Spinal cord (tissue), 10 donors: ENCODE measurements at places on chromosomes 7 and 10.
A peak's percentile ranks its signal among the peaks of the same experiment; 100 is the strongest.

DNA sequence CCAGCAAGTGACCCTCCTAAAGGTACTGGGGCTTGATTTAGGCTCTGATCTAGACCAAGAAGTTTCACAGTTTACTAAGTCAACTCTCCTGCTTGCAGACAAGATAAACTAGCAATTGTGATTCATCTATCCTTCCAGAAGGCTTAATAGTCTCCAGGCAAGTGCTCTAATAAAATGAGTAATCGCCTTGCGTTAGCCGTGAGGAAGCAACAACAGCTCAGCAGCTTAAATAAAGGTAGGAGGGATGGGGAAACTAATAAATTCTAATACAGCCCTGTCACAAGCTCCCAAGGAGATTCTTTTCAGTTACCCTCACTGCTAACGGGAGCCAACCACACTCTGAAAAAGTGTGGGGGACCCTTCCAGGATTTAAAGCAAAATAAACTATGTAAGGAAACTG, 48.4 kb downstream of the FRMD4A start:
- DNase-seq, result no peak

- no peak for DNase-seq
Observed at GRCh38 chr10:7045891-7046599, 364.8 kb downstream of the SFMBT2 start.

- DNase-seq, result no peak
Observed at GRCh38 chr10:13221572-13221971, 12.6 kb downstream of the UCMA start.

- DNase-seq, result no peak
Observed at GRCh38 chr10:54681136-54681535, 119.9 kb downstream of the PCDH15 start.

DNA sequence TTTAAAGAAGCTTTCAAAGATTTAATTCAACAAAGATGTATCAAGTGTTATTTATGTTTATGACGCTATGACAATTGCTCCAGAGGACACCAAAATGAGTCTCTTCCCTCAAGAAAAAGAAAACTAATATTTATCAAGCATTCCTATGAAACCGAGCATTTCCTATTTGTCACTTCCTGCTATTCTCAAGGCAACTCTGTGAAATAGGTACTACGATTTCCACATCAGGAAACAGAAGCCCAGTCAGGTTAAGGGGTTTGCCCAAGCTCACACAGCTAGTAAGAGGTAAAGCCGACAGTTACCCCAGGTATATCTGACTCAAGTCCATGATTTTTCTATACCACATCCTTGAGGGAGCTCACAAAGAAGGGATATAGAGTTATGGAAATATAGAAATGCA, 85.9 kb downstream of the TRIL start:
- no peak for DNase-seq

- DNase-seq, result no peak
Observed at GRCh38 chr7:28433039-28433438, 20.7 kb downstream of the CREB5 start.

- no peak for DNase-seq
Observed at GRCh38 chr10:14560274-14560673, 214.4 kb downstream of the FAM107B start.

DNA sequence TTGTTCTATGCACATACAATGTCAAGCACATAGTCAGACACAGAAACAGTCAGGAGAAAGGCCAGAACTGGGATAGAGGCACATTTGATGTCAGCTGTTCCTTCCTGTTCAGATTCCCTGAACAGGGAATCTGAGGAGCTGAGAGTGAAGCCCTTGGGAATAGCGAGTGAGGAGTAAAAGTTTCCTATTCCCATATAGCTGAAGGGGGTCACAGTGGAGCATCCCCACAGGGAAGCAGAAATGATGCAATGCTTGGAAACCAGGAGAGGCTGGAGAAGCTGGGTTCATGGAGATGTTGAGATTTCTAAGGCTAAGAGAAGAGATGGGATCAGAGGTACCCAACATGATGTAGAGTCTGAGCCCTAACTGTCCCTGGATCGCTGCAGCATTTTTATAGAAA, 11.3 kb upstream of the PRXL2A start:
- DNase-seq, result no peak

DNA sequence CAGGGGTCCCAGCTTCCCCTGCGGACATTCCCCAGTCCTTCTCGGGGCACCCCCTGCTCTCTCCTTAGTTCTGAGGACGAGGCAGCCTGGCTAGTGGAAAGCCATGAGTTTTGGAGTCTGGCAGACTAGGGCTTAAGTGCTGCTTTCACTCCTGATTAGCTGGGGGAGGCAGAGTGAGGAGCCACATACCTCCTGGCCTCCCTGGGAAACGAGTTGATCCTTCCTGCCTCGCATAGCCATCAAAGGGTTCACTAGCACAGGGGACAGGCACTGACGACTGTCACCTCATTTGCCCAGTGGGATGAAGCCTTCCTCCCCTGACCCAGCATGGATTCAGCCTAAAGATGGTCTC, 402.5 kb downstream of the RPS24 start:
- DNase-seq, result peak; percentile 35

DNA sequence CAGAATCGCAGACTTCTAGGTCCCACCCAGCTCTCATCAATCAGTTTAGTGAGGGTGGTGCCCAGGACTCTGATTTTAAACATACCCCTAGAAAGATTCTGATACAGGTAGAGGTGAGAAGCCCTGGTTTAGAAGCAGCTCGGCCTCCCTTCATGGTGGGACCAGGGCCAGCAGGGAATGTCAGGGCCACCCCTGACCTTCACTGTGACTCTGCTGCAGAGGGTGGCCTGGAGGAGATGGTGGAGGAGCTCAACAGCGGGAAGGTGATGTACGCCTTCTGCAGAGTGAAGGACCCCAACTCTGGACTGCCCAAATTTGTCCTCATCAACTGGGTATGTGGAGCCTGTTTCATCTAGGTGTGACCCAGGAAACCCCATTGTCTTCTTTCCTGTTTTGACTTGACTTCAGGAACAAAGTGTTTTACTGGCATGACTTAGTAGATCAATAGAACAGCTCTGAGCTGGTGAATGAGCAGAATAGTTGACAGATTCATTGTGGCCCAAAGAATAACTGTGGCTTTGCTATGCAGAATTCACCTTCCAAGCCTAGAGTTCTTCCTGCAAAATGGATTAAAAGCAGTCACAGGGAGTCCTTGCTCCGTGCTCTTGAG, 7.2 kb downstream of the DBNL start:
- no peak for DNase-seq

DNA sequence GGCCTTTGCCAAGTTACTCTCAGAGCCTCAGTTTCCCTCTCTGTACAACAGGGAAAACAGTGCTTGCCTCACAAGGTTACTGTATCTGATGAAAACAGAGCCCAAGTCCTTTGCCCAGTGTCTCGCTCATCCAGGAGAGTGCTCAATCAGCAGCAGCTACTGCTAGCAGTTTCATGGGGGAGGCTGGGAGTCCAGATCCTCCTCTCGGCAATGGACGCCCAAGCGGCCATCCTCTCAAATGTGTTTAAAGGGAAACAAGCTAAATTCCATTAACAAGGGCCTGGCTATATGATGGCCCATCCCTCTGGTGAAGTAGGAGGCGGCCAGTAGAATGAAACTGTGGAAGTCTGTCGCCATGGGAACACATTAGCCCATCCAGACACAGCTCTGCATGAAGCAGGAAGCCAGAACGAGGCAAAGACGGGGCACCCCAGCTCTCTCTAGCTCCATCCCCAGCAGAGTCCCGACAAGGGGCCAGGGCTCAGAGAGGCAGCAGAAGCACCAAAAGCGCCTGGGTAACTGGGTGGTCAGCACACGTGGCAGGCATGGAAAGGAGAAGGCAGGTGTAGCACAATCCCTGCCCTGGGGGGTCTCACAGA, 35.2 kb downstream of the FAM53B start:
- no peak for DNase-seq

GRCh38 chr7:753190-753589, 26.1 kb upstream of the PRKAR1B start:
- DNase-seq, result no peak

DNA sequence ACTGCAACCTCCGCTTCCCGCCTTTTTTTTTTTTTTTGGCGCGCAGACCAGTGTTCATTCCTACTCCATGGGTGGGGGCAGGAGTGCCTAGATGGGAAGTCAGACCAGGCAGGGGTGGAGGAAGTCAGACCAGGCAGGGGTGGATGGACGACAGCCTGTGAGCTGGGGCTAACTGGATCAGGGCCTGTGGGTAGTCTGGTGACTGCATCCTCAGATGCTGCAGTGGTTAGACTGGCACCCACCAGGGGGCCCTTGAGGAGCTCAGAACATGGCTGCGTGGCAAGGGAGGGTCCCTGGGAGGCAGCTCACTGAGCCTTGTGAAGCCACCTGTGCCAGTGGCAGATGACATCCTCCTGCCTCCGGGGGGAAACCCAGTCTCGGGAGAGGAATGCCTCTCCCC, 35.1 kb downstream of the RCC1L start:
- DNase-seq, result no peak

GRCh38 chr7:66173856-66174255, 31.3 kb upstream of the TPST1 start:
- no peak for DNase-seq

DNA sequence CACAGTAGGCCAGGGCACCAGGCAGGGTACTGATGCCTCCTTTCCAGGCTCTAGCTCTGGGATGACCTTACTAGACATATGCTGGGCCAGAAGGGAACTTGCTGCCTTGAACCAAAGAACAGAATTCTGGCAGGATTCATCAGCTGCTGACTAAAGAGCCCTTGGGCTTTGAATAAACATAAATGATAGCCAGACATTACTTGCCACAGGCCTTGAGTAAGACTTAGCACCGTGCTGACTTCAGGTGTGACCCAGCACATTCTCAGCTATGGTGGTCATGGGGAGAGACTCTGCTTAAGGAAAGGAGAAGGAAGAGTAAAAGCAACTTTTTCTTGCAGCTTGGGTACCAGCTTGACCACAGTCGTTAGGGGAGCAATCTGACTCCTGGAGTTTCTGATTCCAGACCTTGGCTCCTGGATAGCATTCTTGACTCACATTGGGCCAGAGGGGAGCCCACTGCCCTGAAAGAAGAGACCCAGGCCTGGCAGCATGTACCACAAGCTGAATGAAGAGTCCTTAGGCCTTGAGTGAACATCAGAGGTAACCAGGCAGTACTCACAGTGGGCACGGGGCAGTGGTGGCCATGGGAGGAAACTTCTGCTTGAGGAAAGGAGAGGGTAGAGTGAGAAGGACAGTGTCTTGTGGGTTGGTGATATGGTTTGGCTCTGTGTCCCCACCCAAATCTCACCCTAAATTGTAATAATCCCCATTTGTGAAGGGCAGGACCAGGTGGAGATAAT, 926.1 kb upstream of the SORCS1 start:
- DNase-seq, result no peak

DNA sequence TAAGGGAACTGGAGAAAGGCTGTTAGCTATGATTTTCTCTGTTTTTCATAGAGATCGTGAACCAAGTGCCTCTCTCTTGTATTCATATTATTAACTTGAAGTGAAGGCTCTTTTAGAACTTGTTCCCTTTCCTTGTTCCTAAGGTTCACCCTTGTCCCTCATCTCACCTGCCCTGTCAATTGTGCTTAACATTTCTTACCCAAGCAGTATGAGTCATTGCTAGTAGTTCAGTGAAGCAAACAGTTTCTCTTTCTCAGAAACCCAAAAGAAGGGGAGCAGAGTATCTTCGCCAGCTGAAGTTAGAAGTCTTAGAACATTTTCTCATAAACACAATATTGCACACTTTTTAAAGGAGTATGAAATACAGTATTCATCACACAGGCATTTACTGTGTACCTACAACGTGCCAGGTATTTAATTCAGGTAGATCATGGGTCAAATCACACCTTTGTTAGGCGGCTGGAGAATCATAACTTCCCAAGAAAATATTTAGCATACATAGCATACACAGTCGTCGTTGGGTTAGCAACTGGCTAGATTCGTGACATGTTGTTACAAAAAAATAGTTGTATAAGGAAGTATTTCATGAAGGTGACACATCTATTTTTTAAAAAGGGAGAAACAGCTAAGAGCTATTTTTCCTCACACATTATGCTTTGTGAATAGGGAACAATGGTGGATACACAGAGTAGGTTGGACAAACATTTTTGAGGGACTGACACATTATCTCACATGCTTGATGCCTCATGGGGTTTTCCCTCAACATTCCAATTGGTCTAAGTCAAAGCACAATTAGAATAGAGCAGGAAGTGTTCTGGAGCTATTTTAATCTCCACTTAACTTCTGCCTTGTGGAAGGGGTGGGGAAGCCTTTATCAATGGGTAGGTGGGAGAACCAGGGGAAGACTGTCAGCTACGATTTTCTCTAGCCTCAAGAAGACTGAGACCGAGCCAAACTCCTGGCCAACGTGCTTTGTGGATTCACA, 13.2 kb downstream of the HDAC9 start:
- no peak for DNase-seq

DNA sequence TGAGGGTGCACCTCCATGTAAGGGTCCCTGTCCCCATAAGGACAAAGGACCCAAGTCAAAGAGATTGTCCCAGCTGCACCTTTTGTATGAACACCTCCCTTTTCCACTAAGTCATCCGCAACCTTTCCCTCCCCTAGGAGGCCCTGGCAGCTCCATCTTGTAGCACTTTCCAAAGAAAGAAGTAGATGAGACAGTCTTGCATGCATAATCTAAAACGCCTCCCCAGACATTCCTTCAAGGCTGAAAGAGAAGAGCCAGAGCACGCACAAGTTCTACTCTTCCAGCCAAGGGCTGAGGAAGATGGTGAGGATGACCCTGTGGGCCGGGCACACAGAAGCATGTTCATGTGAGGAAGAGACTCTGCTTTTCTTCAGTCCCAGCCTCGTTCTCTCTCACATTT, 194.4 kb downstream of the TNS3 start:
- no peak for DNase-seq

- no peak for DNase-seq
Observed at GRCh38 chr7:72268796-72269195, 143.3 kb downstream of the CALN1 start.

- no peak for DNase-seq
Observed at GRCh38 chr7:153400735-153401593, 641.4 kb downstream of the ACTR3B start.

DNA sequence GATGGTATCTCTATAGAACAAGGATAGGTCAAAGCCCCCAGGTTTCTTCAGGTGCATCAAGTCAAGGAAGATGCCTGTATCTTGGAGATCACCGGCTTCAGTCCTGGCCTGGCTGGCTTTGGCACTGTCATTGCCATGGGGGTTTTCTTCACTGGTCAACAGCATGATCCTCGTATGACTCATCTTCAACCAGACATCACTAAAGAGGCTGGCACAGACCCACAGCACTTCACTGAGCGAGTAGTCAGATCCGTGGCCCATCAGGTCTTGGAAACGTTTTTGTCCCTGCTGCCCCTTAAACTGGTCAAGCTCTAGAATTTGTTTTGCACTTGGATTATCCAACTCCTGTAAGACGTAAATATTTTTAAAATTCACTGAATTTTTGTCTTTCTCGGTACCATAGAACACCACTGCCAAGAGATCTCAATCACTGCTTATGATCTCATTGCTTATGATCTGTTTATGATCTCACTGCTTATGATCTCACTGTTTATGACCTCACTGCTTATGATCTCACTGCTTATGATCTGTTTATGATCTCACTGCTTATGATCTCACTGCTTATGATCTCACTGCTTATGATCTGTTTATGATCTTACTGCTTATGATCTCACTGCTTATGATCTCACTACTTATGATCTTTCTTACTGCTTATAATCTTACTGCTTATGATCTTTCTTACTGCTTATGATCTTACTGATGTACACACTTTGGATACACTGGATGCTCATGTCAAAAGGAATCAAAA, 135.2 kb downstream of the CYP26A1 start:
- no peak for DNase-seq
